ENCODE measurements at places on chromosomes 7 and 10. TPM values are rescaled to one million over a fixed set of nuclear protein-coding genes. Genes with fewer than 3 reads are reported as not detected.

DNA sequence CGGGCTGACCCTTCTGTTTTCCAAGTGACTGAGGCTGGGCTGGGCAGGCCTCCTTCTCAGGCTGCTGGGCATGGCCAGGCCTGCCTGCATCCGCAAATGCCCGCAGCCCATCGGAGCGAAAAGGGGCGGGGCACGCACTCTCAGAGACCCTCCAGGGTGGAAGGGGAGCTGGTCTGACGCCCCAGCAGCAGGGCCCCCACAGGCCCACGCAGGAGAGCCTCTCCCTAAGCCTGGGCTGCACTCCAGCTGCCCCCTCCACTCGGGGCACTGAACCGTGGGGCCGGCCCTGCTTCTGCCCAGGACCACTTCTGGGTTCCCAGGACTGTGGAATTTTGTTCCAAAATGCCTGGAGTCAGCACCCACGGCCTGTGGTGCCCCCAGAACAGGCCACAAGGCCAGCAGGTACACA lies 9.3 kb downstream of the ADAP1 start:
- H3K36me3 ChIP-seq = no peaks in the 10 kb centered on the region
- peaks cover 18% of the 10 kb centered on the region for H3K27me3 ChIP-seq
- DNase-seq = no peak
- no peak overlapping the region for H3K4me3 ChIP-seq
- H3K27ac ChIP-seq = no peak overlapping the region

GRCh38 chr10:101897633-101898032 lies 54.0 kb upstream of the KCNIP2 start:
- H3K27me3 ChIP-seq = no peaks in the 10 kb centered on the region
- DNase-seq = no peak
- H3K36me3 ChIP-seq = peaks cover 6% of the 10 kb centered on the region
- H3K4me1 ChIP-seq = peaks cover 5% of the 10 kb centered on the region
- H3K27ac ChIP-seq = no peak overlapping the region

DNA sequence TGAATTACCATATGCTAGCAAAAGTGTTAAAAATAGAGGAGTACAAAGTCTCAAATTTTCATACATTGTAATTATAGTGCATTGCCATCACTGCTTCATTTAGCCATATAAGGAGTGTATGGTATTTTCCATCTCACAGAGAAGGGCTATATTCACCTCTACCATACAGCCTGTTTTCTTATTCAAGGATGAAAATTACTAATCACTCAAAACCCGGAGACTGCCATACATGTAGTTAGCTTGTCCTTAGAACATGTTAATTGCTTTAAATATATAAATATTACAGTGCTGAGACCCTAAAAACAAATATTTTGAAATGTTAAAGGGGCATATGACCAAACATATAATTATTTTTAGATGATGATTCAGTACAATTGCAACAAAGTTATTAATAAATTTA lies 49.4 kb downstream of the CPEB3 start:
- DNase-seq = no peak
- H3K4me3 ChIP-seq = peak overlapping the region; percentile 83
- no peaks in the 10 kb centered on the region for H3K27me3 ChIP-seq
- peak overlapping the region; percentile 92 for H3K27ac ChIP-seq
- peaks cover 37% of the 10 kb centered on the region for H3K4me1 ChIP-seq

- no peak overlapping the region for H3K27ac ChIP-seq
- no peak for DNase-seq
- H3K4me3 ChIP-seq = no peak overlapping the region
- peaks cover 32% of the 10 kb centered on the region for H3K36me3 ChIP-seq
Observed at GRCh38 chr7:129707910-129708499, 96.5 kb downstream of the NRF1 start.

- no peak for DNase-seq
- H3K27ac ChIP-seq = no peak overlapping the region
- H3K4me3 ChIP-seq = no peak overlapping the region
- no peaks in the 10 kb centered on the region for H3K36me3 ChIP-seq
- H3K27me3 ChIP-seq = no peaks in the 10 kb centered on the region
Observed at GRCh38 chr7:149776848-149777407, 3.5 kb upstream of the ZNF467 start.

GRCh38 chr7:63112764-63113712 lies 885.6 kb upstream of the ZNF722 start:
- H3K4me1 ChIP-seq = no peaks in the 10 kb centered on the region
- no peak overlapping the region for H3K27ac ChIP-seq
- DNase-seq = peak; percentile 87

GRCh38 chr7:154720016-154720415 lies 282.9 kb downstream of the PAXIP1 start:
- no peak overlapping the region for H3K4me3 ChIP-seq
- DNase-seq = no peak
- no peaks in the 10 kb centered on the region for H3K4me1 ChIP-seq

DNA sequence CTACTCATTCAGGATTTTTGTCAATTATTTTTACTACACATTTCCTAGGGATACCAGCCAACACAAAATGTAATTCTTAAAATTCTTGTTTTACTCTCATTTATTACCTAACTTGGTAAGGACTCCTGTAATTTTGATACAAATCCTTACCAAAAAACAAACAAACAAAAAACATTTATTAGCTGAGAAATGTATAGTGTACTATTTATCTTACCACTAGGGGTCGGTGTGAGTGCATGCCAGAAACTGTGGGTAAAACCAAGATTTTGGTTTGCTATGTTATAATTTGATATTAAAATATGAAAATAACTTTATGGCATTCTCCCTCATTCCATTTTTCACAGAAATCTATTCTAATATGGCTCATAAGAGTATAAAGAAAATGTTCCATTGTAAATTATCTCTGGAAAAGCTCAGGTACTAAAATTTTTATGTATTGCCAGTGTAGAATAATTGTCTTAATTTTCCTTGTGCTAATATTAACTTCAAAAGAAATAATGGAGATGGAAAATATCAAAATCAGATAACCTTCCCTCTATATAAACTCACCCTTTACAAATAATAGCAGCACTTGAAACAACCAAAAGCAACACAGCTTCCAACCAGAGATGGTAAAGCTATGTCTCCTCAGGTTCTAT lies 290.8 kb upstream of the PCDH15 start:
- no peaks in the 10 kb centered on the region for H3K27me3 ChIP-seq
- no peak overlapping the region for H3K27ac ChIP-seq
- peaks cover 16% of the 10 kb centered on the region for H3K4me1 ChIP-seq
- DNase-seq = no peak

- DNase-seq = no peak
- no peak overlapping the region for H3K27ac ChIP-seq
- H3K4me3 ChIP-seq = no peak overlapping the region
- H3K27me3 ChIP-seq = no peaks in the 10 kb centered on the region
- H3K36me3 ChIP-seq = no peaks in the 10 kb centered on the region
- H3K4me1 ChIP-seq = no peaks in the 10 kb centered on the region
Observed at GRCh38 chr10:65365878-65366277, 1560.0 kb upstream of the LRRTM3 start.

GRCh38 chr10:102775935-102776669 lies 32.4 kb downstream of the WBP1L start:
- peak overlapping the region; percentile 94 for H3K27ac ChIP-seq
- no peaks in the 10 kb centered on the region for H3K36me3 ChIP-seq
- peaks cover 82% of the 10 kb centered on the region for H3K4me1 ChIP-seq
- DNase-seq = no peak
- no peaks in the 10 kb centered on the region for H3K27me3 ChIP-seq

DNA sequence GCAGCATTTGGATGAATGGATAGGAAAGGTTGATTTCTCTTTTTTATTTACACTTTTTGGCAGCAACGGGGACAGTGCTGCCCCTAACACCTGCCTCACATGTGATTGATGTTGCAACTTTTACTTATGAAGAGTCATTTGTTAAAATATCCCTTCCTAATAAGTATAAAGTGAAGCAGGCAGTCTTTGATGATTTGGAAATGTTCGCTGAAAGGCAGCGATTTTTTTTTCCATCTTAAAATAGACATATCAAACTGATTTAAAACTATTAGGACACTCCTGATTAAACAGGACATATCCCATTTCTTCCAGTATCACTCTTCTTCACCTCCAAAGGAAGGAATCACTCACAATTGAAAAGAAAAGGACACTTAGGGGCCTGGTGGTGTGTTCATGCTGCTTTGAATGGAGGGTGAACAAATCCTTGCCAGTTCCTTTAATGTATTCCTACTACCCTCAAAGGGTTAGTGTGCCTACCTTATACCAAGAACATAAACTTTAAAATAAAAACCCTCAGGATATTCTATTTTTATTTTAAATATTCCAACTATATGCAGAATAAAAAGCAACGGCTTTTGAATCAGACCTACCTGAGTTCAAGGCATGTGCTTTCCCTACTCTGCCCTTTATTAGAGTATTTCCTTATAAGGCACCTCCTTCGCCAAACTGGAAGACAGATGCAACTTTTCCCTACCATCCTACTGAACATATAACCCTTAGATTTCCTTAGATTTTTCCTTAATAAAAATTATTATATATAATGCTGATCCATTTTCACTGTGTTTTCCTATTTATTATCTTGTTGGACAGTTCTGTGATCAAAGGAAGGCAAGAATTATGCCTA lies 1.1 kb downstream of the ADK start:
- no peak for DNase-seq
- peaks cover 3% of the 10 kb centered on the region for H3K36me3 ChIP-seq
- peaks cover 28% of the 10 kb centered on the region for H3K4me1 ChIP-seq
- no peak overlapping the region for H3K27ac ChIP-seq
- no peaks in the 10 kb centered on the region for H3K27me3 ChIP-seq

- no peaks in the 10 kb centered on the region for H3K4me1 ChIP-seq
- no peaks in the 10 kb centered on the region for H3K27me3 ChIP-seq
- H3K4me3 ChIP-seq = no peak overlapping the region
Observed at GRCh38 chr10:51903675-51904074, 204.3 kb upstream of the CSTF2T start.

GRCh38 chr10:127016331-127016730 lies 111.1 kb downstream of the DOCK1 start:
- H3K4me3 ChIP-seq = no peak overlapping the region
- peaks cover 29% of the 10 kb centered on the region for H3K36me3 ChIP-seq
- no peak overlapping the region for H3K27ac ChIP-seq
- H3K4me1 ChIP-seq = peaks cover 7% of the 10 kb centered on the region

GRCh38 chr7:193481-194251 lies 1.3 kb downstream of the FAM20C start:
- H3K27ac ChIP-seq = peak overlapping the region; percentile 81
- H3K27me3 ChIP-seq = no peaks in the 10 kb centered on the region

- H3K4me3 ChIP-seq = peak overlapping the region; percentile 99
- H3K4me1 ChIP-seq = peaks cover 16% of the 10 kb centered on the region
- no peaks in the 10 kb centered on the region for H3K27me3 ChIP-seq
- H3K36me3 ChIP-seq = peaks cover 11% of the 10 kb centered on the region
Observed at GRCh38 chr10:112949143-112949823, 764 bp upstream of the TCF7L2 start.

DNA sequence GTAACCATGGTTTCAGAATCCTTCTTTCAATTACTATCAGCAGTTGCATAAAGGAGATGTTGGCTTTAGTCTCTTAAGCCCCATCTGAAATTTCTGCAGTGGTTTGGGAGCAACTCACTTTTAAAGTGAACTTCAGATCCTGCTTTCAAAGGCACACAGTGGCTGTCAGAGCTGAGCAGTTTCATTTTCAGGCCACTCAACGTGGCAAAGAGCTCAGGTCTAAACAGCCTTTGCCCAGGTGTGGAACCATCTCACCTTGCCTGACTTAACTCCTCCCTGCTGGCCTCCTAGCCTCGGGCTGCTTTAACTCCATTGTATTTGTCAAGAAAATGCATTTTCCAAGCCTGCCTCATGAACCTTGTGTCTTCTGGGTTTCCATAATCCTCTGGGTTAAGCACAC lies 197.5 kb upstream of the KMT2E start:
- H3K27me3 ChIP-seq = peaks cover 20% of the 10 kb centered on the region
- no peaks in the 10 kb centered on the region for H3K36me3 ChIP-seq
- no peak for DNase-seq

- no peak overlapping the region for H3K27ac ChIP-seq
- H3K4me3 ChIP-seq = no peak overlapping the region
- H3K4me1 ChIP-seq = peaks cover 6% of the 10 kb centered on the region
- H3K36me3 ChIP-seq = no peaks in the 10 kb centered on the region
- no peak for DNase-seq
Observed at GRCh38 chr7:134470864-134471263, 12.0 kb upstream of the AKR1B1 start.

GRCh38 chr10:63885156-63885555 lies 364.0 kb downstream of the REEP3 start:
- no peak overlapping the region for H3K27ac ChIP-seq
- H3K27me3 ChIP-seq = peaks cover 3% of the 10 kb centered on the region
- H3K4me1 ChIP-seq = peaks cover 20% of the 10 kb centered on the region
- H3K4me3 ChIP-seq = no peak overlapping the region
- H3K36me3 ChIP-seq = no peaks in the 10 kb centered on the region

DNA sequence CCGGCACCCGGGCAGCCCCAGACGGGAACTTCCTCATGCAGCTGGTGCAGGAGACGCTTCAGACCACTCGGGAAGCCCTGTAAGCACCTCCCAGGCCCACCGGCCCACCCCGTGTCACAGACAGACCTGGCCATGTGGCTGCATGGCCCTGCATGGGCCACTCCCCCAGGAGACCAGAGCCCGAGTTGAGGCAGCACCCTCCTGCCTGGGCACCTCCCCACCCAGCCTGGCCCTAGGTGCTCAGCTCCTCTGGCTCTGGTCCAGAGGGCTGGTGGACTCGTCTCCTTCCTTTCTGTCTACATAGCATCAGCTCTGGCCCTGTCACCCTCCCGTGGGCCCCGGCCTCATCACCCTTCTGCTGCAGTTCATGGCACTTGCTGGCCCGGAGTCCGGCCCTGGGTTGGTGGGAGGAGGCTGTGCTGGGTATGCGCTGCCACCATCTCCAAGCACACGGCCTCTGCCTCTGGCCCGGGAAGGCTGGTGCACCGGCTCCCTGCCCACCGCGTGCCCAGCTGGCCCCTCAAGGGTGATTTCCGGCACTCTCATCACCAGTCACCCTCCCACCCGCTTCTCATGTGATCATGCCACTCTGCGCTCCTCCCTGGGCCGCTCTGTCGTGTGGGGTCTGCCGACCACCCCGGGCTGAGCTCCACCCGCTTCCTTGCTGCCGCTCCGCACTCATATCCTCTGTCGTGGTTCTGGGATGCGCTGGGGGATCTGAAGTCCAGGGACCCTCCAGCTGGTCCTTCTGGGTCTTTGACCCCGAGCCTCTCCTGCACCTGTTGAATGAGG lies 53.1 kb upstream of the DPYSL4 start:
- no peak for DNase-seq

DNA sequence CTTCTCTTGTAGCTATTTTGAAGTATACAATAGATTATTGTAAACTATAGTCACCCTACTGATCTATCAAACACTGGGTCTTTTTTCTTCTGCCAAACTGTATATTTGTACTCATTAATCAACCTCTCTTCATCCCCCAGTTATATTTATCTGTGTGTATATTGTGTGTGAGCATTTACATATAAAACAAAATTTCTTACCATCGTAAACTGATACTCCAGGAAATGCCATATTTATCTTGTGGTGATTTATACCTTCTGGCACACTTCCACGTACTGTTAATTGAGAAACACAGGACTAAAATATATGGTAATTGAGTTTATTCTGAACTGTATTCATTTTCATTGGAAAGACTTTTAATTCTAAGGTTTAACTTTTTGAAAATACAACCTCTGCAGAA lies 18.9 kb downstream of the ANLN start:
- H3K27ac ChIP-seq = peak overlapping the region; percentile 0

Gene HYAL4
- total RNA-seq = not detected

Gene AMPH
- 9.8 TPM for total RNA-seq

Gene AKR1D1
- not detected for total RNA-seq

Gene PRXL2A
- total RNA-seq = 56.8 TPM

Gene ZDHHC6
- total RNA-seq = 32.6 TPM

Gene PSMC2
- total RNA-seq = 130 TPM

Gene CACUL1
- 37.5 TPM for total RNA-seq

Gene DNAH11
- not detected for total RNA-seq

Gene AOC1
- total RNA-seq = not detected

Gene CPXM2
- total RNA-seq = not detected
